ENCODE measurements at places on chromosomes 16 and 17.

GRCh38 chr17:79981090-79981489, 54.6 kb downstream of the TBC1D16 start:
- peak; percentile 61 for DNase-seq

DNA sequence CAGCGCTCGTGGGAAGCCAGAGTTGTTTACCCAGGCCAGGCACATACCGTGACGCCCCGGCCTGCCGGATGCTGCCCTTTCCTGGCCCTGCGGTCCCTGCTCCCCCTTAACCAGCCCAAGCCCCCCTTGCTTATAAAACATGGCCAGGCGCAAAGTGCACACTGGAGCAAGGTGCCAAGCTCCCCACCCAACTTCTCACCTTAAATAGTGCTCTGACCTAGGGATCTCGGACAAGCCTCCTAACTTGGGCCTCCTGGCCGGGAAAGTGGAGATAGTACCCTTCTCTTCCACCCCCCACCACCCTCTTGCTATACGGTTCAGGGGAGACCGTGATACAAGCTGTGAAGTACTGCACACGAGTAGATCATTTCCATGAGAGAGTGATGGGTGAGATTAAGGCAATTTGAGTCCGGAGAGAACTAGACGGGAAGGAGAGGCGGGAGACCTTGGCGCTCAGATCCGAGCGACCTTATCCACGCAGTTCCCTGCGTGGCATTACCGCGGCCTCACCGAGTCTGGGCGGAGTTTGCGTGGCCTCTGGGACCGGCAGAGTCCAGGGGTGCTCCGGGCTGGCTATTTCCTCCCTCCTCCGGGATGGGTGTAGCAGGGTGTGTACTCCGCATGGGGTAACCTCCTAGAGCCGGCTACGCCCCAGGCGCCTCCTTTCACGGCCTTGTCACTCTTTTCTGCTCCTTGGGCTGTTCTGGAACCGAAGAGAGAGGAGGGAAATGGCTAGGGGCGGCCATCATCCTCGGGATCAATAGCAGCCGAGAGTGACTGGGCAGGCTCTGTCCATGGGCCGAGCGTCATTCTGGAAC, 4.4 kb upstream of the LHX1 start:
- DNase-seq = no peak

- no peak for DNase-seq
Measured at GRCh38 chr16:84635702-84636101, 12.6 kb upstream of the KLHL36 start.

- DNase-seq = no peak
Measured at GRCh38 chr17:75917141-75917916, 12.6 kb upstream of the MRPL38 start.

DNA sequence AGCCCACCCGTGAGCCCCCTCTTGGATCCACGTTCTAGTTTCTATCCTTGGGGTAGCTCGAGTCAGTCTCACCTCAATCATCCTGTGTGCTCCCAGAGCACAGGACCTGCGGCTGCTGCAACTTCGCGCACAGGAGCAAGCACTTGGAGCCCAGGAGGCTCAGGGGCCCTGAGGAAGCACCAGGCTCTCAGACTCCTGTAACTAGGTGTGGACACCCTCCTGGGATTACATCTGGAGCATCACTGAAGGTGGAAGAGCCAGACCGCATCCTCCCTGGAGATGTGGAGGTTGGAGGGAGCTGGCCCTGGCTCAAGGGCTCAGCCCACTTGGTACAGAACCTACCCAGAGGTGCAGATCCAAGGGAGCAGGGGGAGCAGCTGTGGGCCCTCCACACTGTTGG, 2.7 kb downstream of the HBQ1 start:
- no peak for DNase-seq

DNA sequence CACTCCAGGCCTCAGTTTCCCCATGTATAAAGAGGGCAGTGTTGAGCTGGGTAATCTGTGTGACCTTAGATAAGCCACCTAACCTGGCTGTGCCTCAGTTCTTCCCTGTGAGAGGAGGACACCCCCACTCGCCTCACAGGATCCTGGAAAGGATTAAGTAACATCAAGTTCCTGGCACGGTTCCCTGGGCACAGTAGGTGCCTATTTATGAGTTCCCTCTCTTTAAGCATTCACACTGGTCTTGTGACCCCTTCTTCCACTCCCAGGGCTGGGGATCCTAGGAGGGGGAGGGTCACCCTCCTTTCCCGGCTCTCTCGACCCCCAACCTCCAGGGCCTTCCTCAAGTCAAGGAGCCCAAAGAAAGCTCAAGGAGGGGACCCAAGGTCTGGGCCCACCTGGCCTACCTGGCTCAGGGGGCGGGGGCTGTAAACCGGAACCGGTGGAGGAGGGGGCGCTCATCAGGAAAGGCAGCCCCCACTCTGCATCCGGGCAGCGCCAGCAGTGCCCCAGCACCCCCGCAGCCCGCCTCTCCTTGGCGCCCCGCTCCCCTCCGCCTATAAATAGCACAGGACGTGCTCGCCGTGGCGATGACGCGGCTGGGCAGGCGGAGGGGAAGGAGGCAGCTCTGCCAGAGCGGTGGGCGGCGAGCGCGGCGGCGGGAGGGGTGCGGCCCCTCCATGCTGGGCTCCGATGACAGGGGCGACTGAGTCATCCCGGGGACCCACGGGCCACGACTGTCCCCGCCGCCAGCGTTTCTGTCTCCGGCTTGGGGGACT, 9.4 kb downstream of the RPL19 start:
- no peak for DNase-seq

GRCh38 chr16:55323637-55324271, at the start of gene IRX6:
Gene IRX6 (plus strand): TSS chr16:55324203. CDS start chr16:55325092, 889 bp downstream.
- DNase-seq = peak; percentile 1

All from nucleus accumbens (tissue), 56 donors.